ENCODE measurements at places on chromosomes 1 and 21.

- no peak for DNase-seq
Observed at GRCh38 chr1:198623752-198624647, 14.8 kb upstream of the PTPRC start.

DNA sequence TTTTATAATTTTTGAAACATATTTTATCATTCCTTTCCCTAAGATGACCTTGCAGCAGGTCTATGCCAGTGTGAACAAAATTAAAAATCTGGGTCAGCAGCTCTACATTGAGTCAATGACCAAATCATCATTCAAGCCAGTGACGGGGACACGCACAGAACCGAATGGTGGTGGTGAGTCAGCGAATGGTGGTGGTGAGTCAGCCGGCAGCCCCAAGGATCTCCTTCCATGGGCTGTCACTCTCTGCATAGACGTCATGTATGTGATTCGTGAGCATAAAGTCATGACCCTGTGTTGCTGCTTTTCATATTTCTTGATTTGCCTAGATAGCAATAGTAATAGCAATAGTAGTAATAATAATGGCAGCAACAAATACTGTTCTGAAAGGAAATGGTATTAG, 26.3 kb downstream of the PER3 start:
- DNase-seq = peak; percentile 34

DNA sequence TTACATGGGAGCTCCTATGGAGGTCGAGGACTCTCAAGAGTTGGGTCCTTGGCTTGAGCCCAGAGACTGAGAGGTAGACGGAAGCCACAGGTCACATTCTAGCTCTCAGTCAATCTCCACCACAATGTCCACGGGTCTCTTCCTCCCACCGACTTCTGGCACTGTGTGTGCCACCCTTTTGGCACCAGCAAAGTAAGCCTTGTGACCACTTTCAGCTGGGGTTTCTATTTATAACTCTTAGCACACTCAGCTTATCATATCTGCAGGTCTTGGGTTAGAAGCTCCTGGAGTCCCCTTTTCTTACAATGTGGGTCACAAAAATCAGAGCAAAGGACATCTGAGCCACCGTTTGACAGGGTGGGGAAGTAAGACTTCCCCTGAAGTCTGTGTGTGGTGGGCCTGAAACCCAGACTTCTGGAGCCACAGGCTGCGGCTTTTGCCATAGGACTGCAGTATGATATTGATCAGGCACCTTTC, 28.3 kb downstream of the NCMAP start:
- DNase-seq = peak; percentile 1

GRCh38 chr21:28823429-28823828, 169.2 kb downstream of the LTN1 start:
- DNase-seq = no peak

DNA sequence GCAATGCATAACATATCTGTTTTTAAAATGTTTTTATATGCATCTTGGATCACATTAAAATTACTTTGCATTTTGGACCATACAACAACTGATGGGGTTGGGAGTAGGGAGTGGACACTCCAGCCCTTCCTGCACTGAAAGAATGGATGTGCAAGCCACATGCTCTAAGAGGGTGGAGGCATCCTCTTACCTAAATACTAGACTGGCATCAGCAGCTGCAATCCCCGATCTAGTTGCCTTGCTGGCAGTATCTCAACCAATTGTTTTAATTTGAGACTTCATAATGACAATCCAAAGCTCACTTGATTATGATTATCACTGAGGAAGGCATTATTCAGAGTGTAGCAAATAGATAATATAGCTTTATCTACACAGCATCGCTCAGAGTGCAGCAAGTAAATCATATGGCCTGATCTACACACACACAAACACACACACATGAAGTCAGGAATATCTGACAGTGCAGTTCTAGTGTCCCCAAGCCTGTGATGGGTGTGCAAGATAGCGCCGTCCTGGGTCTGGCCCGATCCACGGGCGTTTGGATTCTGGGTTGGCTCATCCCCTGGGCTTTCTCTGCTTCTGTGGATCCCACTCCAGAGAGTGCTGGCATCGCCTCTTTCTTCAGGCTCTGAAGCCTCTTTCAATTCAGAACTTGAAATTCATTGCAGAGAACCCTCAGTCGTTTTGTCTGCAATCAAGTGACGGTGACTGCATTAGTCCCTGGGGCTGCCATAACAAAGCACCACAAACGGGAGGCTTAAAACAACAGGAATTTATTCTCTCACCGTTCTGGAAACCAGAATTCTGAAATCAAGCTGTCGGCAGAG, 181.3 kb downstream of the ETS2 start:
- DNase-seq = no peak
